ENCODE measurements at places on chromosomes 3 and 15.

- DNase-seq: no peak
These were observed 15.6 kb downstream of the SNAP23 start for GRCh38 chr15:42511007-42511391.

- DNase-seq: no peak
These were observed 30.2 kb upstream of the OR5K4 start for GRCh38 chr3:98323425-98323824.

DNA sequence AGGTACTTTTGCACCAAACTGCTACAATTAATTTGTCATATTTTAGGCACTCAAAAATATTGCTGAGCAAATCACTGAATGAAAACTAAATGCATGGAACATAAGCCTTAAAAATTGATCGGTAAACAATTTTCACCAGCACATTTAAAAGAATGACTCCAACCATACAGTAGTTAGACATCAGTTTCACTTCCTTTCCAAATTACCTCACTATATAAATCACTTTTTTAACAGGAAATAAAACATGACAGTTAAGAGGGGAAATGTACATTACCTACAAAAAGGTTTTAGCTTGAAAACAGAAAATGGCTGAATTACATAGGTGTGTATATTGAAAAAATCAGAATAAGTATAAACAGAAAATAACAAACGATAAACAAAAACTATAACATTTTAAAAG lies 108.4 kb downstream of the SERPINI1 start:
- DNase-seq: no peak

GRCh38 chr3:184184546-184185230 lies 1.3 kb upstream of the ABCF3 start:
- no peak for DNase-seq

GRCh38 chr3:42547401-42547945 lies 34.3 kb downstream of the SEC22C start:
- peak; percentile 44 for DNase-seq

DNA sequence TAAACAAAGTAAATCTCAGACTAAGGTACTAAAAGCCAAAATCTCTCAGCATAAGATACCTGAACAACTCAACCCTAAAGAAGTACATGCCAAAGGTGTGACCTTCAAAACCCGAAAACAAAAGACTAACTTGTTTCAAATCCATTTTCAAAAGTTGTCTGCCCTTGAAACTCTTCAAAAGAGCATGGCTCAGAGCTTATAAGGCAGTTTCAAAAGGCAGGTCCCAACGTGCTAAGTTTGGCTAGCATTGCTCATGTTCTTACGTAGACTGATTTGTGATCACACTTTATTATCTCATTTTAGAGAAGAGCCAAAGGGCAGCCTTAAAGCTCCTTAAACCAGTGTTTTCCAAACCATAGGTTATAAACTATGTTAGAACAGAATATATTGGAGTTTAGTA lies 112.2 kb downstream of the FEZF2 start:
- no peak for DNase-seq

GRCh38 chr3:49740427-49740826 lies 16.7 kb upstream of the GMPPB start:
- no peak for DNase-seq

GRCh38 chr3:48157950-48158376 lies 30.3 kb downstream of the CDC25A start:
- peak; percentile 40 for DNase-seq

DNA sequence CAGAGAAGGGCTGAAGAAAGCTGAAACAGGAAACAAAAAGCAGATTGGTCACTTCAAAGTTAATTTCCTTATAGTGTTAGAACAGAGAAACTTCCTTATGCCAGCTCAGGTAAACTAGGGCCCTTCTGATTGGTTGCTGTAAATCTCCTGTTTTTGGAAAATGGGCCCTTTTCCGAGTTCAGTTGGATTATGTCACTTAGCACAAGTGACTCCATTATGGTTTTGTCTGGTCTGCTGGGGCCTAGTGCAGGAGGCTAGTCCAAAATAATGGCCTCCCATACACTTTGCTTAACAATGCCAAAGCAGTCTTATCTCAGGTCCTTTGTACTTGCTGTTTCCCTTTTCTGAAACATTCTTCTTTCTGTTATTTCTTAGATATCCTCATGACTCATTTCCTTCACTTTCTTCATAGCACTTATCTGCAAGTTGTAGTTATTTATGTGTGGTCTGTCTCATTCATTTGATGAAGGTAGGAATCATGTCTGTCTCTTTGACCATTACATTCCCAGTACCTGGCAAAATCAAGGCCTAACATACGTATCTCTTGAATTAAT lies 7.7 kb upstream of the DCP1A start:
- DNase-seq: no peak

- no peak for DNase-seq
These were observed 102.0 kb downstream of the TBC1D2B start for GRCh38 chr15:77975332-77976094.

DNA sequence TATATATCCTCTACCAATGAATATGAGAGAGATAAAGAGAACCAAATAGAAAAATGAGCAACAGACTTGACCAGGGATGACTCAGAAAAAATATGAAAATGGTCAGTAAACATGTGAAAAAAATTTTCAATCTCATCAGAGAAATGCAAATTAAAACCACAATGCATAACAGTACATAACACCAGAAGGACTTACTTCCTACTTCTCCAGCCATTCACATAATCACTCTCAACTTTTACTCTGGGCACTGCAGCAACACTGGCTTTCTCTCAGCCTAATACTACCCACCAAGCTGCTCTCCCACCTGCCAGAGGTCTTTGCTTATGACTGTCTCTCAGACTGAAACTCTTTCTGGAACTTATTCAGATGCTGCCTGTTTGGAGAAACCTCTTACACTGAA lies 49.4 kb downstream of the DPH6 start:
- no peak for DNase-seq

- no peak for DNase-seq
These were observed 25.1 kb upstream of the CD200R1L start for GRCh38 chr3:112871735-112872134.

DNA sequence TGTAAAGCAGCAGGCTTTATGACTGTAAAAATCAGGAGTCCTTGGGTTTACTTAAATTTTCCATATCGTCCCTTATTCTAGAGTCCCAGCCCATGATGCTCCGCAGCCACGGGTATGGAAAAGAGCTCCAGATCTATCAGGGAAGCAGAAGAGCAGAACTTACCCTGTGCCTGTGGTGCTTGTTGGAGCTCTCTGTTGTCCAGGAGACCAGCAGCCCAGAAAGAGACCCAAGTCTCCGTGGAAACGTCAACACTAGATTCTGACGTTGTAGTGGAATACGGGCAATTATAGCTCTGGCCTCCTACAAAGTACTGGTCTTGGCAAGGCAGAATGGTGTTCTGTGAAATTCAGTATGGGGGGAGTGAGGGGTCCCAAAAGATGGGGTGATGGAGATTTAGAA lies 2.0 kb downstream of the GMNC start:
- no peak for DNase-seq

DNA sequence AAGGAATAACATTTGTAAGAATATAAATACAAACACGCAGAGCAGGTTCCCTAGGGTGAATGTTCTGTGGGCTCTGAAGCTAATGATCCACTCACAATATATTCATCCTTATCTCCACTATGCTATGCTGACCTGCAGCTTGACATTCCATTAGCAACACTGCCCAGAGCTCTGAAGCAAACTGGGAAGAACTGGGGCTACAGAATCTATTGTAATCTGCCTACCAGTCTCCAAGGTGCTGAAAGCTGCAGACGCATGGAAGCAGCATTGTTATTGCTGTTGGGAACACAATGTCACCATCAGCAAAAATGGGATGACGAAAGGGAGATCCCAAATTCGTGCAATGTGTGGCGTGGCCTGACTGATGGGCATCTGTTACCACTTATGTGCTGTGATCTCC lies 316.7 kb upstream of the RORA start:
- no peak for DNase-seq

GRCh38 chr3:71152892-71153265 lies 430.6 kb downstream of the FOXP1 start:
- DNase-seq: no peak

- DNase-seq: no peak
These were observed 64.7 kb downstream of the UBE3A start for GRCh38 chr15:25374143-25374542.

DNA sequence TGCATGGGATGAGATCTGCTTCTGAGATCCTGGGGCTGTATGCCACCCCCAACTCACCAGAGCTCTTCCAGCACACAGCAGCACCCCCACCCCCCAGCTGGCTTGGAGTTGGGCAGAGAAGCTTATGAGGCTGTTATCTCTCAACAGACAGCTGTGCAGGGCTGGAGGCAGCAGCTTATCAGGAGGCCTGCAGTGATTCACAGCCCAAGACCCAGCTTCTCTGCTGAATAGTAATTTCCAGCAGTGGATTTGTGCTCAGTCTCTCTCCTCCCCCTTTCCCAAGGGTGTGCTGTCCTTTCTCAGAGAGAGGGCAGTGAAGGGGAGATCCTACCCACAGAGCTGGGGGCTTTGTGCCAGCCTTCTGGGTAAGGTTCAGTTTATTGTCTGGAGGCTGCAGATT lies 2.1 kb downstream of the RPP25 start:
- DNase-seq: no peak

DNA sequence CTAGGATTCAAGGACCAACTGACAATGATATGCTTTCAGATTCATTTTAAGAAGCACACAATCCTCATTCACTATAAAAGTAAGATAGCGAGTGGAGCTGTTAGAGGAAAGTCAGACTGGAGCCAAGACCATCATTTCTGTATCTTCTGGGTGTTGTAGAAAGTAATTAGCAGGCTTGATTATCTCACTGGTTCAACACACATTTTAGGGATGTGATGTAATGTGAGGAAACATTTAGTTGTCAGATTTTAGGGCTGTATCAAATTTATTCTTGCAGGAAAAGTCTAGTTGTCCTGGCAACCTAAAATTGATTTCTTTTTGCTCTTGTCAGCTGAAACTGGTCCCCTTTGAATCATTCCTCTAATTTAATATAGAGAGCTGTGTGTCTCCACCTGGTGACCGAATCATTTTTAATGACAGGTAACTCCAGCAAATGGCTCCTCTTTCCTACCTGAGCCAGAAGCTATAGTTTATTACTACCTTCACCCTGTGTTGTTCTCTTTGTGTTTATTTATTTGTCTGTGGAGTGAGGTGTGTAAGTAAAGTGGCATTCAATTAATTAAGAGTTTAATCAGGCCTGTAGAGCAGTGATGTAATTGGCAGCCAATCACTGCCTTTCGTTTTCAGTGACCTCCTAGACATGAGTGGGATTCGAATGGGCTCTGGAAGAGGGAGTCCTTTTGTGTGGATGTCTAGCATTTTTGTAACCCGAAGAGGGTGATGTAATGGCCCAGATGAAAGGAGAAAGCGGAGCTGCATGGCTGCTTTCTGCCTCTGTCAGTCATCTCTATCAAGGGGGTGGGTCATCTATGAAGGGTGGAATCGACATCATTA lies 125.8 kb downstream of the LPP start:
- DNase-seq: no peak

DNA sequence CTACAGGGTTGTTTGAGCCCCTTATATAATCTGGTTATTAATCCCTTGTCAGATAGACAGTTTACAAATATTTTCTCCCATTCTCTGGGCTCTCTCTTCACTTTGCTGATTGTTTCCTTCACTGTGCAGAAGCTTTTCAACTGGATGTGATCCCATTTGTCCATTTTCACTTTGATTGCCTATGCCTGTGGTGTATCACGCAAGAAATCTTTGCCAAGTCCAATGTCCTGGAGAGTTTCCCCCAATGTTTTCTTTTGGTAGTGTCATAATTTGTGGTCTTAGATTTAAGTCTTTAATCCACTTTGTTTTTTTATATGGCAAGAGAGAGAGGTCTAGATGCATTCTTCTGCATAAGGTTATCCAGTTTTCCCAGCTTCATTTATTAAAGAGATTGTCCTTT lies 40.7 kb downstream of the XXYLT1 start:
- no peak for DNase-seq

GRCh38 chr3:76859596-76859995 lies 180.3 kb upstream of the ROBO2 start:
- DNase-seq: no peak

DNA sequence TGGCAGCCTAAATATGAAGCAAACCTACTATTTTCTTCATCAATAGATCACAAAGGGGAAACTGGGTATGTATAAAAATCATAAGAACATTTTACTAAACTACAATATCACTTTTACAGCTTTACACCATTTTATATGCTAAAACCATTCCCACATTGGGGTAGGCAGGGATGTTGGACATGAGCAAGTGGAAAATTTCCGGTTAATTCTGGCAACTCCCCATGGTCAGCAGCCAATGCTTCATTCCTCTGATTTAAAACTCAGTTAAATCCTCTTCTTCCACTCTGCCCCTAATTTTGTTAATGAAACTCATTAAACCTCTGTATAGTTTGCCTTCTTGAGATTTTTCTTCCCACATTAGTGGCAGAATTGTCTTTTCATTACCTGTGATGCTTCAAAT lies 552.5 kb upstream of the NECTIN3 start:
- DNase-seq: no peak

- no peak for DNase-seq
These were observed 109.6 kb upstream of the ABI3BP start for GRCh38 chr3:101102678-101103296.

GRCh38 chr3:52313188-52313773 lies 2.8 kb upstream of the DNAH1 start:
- no peak for DNase-seq

DNA sequence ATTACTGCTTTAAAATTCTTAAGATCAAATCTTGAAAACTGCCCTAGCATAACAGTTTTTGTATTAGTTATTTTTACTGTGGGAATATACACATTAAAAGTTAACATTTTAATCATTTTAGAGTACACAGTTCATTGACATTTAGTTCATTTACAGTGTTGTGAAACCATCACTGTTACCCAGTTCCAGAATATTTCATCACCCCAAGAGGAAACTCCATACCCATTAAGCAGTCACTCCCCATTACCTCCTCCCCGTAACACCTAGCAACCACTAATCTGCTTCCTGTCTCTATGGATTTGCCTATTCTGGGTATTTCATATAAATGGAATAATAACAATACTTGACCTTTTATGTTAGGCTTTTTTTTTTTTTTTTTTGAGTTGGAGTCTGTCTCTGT lies 164.1 kb upstream of the LRRFIP2 start:
- DNase-seq: no peak

- DNase-seq: no peak
These were observed 61.0 kb upstream of the RPL32 start for GRCh38 chr3:12902181-12902999.

DNA sequence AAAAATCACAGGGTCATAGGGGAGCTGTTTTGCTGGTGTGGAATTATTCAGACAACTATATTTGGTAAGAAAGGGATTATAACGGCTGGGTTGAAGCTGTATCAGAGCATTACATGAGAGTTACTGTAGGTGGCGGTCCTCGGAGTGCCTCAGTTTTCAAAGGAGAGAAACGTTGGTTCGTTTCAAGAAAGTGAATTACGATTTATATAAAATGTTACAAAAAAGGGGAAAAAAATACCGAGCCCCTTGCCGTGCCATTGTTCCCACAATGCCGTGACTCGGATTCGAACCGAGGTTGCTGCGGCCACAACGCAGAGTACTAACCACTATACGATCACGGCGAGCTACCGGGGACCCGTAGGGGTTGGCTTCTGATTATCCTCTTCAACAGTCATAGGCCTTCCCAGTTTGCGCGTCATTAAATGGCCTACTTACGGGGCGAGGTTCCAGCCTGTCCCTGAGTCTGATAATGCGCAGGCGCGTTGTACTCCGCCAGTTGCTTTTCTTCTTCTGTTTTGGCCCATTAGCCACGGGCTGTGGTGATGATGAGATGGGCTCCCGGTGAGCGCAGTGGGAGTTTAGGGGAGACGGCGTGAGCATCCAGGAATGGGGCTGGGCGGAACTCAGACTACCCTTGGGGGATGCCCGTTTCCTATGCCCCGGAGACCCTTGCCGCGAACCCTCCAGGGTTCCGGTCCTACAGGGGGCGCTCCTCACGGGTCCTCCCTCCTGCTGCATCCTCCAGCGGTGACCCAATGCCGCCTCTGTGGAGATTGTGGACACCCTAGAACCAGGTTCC lies 10.8 kb upstream of the SHF start:
- DNase-seq: peak; percentile 84
